Iris pigment epithelial cell (primary cell): ENCODE measurements at places on chromosomes 7 and 10.
A peak's percentile ranks its signal among the peaks of the same experiment; 100 is the strongest.

DNA sequence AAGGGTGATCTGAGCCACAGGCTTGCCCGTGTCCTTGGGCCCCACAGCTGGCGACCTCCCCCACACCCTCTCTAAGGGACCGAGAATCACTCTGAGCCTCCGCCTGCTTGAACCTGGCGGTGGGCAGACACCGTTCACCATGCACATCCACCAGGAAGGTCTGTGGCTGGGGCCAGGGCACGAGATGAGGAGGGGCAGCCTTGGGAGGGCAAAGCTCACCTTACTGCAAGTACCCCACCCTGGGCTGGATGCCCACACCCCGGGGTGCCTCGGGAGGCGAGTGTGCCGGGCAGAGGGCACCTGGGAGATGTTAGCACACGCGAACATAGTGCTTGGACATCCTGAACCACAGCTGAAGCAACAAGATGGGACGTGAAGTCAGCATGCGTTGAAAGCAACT, 211.9 kb downstream of the ELFN1 start:
- DNase-seq, result no peak

DNA sequence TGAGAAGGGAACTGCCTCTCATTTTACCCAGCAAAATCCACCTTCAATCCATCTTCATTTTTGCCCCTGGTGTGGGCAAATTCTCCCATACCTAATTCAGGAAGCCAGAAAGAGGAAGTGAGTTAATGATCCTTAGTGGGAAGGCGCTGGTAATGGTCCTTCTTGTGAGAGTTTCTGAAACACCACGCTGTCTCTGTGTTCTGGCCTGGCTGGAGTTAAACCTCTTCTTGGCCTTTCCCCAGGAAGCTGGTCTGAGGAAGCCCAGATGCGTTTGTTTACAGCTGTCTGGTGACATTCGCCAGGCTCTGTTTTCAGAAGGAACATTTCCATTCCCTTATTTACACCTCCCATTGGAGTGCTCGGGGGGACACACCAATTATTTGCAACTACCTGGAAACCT, 24.3 kb downstream of the HTRA1 start:
- no peak for DNase-seq

DNA sequence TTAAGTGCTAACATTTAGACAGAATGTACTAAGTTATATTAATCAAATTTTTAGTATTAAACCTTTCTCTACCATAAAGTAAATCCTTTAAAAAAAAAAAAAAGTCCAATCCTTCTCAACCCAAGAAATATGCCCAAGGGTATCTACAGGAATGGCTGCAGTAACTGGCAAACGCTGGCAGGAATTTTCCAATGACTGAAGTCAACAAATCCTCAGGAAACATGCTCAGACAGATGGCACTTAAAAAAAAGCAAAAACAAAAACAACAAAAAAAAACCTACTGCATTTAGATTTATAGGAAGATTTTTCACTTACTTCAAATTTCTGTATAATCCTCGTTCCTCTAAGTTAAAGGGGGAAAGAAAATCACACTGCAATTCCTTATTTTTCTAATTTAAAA, 666 bp downstream of the SVIL start:
- DNase-seq, result no peak

- peak; percentile 92 for DNase-seq
These were observed 108.1 kb upstream of the FAM133B start for GRCh38 chr7:92698237-92698841.

DNA sequence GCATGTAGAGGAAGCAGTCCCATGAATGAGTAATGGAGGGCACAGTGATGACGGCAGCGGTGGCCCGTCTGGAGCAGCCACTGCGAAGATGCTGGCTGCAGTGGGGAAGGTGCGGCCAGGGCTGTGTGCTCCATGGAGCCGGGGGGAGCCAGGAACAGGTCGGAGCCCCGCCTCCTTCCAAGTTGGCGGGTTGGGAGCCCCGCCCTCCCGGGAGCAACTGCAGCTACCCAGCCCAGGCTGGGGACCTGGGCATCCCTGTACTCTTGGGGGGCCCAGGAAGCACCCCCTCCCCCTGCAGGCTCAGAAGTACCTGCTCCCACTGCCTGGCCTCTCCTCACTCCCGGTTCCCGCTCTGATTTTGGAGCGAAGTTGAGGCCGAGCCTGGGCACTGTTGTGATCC, 175.1 kb upstream of the ADCY1 start:
- DNase-seq, result no peak

DNA sequence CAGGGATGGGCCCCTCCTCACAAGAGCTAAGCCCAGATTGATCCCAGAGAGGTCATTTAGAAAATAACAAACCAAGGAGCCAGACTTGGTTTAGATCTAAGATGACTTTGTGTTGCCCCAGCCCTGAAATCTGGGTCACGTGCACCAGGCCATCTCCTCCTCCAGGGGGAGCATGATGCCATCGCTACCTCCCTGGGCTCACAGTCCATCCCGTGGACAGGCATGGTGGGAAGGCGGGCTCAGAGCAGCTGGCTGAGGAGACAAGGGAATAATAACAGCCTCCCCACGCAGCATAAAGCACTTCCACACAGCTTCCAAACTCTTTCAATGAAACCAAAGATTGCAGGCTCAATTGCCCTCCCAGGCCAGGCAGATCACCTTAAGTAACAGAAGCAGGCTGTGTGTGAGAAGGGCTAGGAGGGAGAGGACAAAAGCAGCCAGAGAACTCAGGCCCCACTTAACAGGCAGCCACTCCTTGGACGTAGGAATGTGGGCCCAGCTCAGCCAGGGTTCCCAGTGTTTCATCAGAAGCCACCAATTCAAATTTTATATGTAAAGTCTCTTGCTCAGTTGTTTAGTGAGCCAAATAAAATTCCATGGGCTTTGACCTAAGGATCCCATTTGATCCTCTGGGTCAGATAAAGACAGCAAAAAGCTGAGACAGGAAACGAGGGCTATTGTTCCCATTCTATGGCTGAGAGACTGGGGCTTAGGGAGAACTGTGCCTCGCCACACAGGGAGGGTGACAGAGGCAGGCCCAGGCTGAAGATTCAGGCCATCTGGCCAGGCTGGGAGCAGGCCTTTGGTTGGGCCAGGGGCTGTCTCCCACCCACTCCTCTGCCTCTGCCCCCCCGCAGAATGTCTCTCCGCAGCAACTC, 100.2 kb downstream of the COL13A1 start:
- DNase-seq, result peak; percentile 54

GRCh38 chr7:141463986-141464385, 87.2 kb upstream of the AGK start:
- no peak for DNase-seq

- DNase-seq, result no peak
These were observed 151.7 kb downstream of the CREB5 start for GRCh38 chr7:28564033-28564432.
